Central memory CD8-positive, alpha-beta T cell (primary cell): ENCODE measurements at places on chromosomes 12 and 14.
A peak's percentile ranks its signal among the peaks of the same experiment; 100 is the strongest.

DNA sequence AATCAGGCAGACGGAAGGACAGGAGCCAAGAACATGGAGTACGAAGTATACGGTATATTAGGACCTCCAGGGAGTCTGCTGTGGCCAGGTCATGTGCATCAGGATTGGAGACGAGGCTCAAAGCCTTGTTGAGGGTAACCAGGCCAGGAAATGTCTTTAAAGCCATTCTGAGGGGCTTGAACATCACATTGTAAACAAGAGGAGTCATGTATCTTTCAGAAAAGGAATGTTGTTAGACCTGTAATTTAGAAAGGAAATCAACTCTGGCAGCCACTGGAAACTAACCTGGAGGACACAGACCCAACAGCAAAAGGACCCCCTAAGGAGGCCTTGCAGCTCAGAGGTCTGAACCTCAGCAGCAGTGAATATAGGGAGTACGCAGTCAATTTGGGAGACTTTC lies 7.5 kb downstream of the MAP3K9 start:
- DNase-seq, result no peak

- no peak for DNase-seq
Measured at GRCh38 chr12:53489242-53489864, 9.9 kb downstream of the MAP3K12 start.

- no peak for DNase-seq
Measured at GRCh38 chr12:104959335-104959841, 1.3 kb upstream of the SLC41A2 start.

GRCh38 chr14:77584809-77585208 lies 31.6 kb downstream of the SPTLC2 start:
- no peak for DNase-seq

DNA sequence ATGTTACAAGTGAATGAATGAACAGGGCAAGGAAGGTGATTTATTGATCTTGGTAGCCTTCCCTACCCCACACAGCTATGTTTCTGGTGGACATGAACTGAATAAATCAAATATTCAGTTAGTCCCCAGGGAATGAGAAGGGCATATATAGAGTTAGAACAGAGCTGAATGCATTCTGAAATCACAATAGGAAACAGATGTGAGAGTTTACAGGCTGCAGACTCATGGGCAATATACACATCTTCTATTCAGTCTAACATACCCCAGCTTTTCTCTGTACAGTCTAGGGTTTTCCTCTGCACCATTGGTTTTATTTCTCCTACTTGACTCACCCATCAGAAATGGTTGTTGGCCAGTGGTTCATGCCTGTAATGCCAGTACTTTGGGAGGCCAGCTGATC lies 7.3 kb upstream of the STX2 start:
- no peak for DNase-seq

DNA sequence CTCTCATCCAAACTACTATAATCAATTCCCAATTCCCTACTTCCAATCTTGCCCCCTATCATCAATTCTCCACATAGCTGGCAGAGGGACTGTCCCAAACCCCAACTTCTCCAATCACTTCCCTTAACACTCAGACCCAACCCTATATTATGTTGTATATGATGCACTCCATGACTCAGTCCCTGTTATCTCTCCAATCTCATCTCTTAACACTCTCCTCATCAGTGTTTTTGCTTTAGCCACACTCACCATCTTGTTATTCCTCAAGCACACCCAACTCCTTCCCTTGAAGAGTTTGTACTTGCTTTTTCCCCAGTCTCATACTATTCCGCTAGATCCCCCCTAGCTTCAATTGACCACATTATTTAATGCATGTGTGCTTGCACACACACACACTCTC lies 4.9 kb downstream of the RHOJ start:
- no peak for DNase-seq

GRCh38 chr14:38065106-38065762 lies 142.5 kb upstream of the SSTR1 start:
- DNase-seq, result peak; percentile 69

DNA sequence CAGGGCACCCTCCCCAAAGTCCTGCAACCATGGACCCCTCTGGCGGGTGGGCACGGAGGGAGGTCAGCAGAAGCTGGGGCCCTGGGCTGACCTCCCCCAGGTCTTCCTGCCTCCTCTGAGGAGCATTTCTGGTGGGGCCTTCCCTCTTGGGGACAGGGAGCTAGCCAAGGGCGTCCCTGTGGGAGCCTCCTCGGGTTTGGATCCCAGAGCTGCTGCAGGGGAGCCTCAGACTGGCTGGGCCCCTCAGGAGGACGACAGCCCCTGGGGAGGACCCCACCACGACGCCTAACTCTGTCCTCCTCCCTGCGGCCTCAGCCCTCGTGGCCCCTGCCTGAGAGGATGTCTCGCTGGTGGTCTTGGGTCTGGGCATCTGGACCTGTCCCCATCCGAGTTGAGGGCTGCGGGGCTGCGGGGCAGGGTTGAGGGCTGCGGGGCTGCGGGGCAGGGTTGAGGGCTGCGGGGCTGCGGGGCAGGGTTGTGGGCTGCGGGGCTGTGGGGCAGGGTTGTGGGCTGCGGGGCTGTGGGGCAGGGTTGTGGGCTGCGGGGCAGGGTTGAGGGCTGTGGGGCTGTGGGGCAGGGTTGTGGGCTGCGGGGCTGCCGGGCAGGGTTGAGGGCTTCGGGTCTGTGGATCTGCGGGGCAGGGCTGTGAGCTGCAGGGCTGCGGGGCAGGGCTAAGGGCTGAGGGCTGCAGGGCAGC lies 37.4 kb downstream of the FBRSL1 start:
- DNase-seq, result no peak
